ENCODE measurements at places on chromosomes 12 and 14.

DNA sequence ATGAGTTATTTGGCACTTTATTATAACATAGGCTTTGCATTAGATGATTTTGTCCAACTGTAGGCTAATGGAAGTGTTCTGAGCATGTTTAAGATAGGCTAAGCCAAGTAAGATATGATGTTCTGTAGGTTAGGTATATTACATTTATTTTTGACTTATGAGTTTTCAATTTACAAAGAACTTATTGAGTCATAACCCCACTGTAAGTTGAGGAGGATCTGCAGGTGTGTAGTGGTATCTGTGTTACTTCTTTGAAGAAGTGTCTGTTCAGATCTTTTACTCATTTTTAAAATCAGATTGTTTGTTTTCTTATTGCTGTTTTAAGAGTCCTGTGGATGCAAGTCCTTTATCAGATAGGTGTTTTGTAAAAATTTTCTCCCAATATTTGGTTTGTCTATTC, 329.2 kb downstream of the RAD51B start:
- DNase-seq: no peak

- no peak for DNase-seq
These were observed 114.4 kb downstream of the FOXA1 start for GRCh38 chr14:37480446-37481290.

GRCh38 chr14:60346706-60347105, 97.7 kb downstream of the PPM1A start:
- no peak for DNase-seq

- no peak for DNase-seq
These were observed 393 bp downstream of the ORMDL2 start for GRCh38 chr12:55818140-55818728.

GRCh38 chr12:65139389-65139788, 18.3 kb upstream of the WIF1 start:
- no peak for DNase-seq

DNA sequence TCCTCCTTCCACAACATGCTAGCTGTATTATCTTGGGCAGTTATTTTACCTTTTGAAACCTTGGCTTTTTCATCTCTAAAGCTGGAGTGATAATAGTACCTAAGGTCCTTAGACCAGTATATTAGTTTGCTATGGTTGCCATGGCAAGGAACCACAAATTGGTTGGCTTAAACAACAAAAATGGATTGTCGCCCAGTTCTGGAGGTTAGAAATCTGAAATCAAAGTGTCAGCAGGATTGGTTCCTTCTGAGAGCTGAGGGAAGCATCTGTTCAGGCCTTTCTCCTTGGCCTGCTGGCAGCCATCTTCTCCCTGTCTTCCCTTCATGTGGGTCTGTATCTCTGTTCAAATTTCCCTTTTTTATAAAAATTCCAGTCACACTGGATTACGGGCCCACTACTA, 55.5 kb upstream of the SLC35F4 start:
- no peak for DNase-seq

DNA sequence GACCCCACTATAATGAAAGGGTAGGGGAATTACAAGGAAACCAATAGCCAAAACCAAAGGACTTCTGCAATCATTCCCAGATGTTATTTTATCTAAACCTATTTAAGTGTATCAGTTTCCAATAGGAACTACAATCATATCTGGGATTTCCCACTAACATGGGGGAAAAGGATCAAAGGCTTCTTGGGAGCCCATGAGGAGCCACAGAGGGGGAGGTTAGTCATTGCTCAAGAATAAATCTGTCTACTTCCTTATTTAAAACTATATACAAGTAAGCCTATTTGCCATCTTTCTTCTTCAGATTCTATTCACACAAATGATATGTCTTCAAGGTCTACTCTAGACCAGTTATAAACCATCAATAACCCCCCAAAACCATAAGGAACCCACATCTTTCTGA, 33.1 kb downstream of the FGD6 start:
- DNase-seq: no peak

GRCh38 chr12:104697186-104697585, 240.4 kb downstream of the CHST11 start:
- no peak for DNase-seq

DNA sequence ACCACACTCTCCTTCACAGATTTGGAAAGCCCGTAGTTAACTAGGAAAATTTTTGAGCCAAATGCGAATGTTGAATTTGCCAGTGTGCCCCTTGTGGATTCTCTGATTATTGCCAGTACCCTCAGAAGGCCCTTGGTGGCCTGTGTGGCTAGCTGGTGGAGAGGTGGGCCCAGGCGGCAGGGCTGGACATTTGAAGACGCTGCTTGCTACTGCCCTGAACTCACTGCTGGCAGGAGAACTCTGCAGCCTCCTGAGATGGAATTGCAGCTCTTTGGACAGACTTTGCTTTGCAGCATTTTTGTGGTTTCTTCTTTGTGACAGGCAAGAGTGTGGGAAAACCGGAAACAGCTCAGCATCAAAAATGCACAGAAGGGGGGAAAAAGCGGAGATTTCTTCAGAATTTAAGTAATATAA, 97.6 kb downstream of the TGFB3 start:
- DNase-seq: no peak

GRCh38 chr14:85911044-85911443, 381.1 kb downstream of the FLRT2 start:
- DNase-seq: no peak

DNA sequence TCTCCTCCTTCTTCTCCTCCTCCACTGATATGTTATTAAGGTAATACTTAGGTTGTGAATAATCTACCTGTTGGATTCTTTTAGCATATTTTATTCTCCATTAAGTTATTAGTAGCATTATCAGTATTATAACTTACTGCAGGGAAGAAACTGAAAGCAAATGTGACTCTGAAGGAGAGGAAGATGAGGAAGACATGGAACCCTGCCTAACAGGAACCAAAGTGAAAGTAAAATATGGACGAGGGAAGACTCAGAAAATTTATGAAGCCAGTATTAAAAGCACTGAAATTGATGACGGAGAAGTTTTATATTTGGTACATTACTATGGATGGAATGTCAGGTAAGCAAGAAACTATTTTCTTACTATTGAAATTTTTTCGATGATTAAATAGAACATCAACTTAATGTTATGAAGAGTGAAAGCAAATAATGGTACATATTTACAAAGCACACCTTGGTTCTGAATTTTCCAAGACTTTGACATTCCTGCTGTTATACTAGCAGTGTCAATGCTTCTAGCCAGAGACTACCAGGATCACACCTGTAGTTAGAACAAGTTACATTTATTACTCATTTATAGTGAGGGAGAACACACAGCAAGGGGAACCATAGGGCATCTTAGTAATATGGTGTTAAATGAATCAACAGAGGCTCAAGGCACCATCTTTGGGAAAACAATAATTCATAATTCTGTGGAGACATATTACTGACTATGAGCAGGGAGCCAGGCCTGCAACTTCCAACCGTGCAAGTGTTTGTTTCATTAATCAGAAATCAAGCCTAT, 42.0 kb upstream of the TOMM20L start:
- DNase-seq: no peak

DNA sequence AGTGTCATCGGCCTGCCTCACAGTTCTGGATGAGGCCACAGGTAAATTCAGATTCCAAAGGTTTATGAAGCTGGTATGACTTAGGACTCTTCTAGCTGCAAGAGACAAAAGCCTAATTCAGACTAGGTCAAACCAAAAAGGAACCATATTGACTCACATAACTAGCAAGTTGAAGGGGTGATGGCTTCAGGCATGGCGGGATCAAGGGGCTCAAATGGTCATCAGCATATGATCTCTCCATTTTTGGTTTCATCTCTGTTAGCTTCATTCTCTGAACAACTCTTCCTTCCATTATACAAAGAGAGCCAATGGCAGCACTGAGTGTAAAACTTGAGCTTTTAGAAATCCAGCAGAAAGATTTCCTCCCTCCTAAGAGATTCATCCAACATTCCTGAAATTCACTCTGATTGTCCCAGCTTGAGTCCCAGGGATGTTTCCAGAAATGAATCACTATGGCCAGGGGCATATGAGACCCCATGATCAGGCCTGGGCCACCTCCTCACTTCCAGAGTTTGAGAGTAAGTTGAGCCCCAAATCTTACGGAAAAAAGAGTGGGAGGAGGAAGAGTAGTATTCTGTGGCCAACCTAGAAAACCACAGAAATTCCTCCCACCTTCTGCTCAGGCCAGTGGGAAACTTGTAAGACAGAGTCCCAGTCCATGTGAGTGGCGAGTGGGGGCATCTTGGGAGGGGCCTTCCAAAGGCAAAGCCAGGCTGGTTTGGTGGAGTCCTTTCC, 2.0 kb upstream of the MAP1LC3B2 start:
- DNase-seq: no peak

- DNase-seq: no peak
These were observed 9.4 kb upstream of the SMARCD1 start for GRCh38 chr12:50075808-50076170.

DNA sequence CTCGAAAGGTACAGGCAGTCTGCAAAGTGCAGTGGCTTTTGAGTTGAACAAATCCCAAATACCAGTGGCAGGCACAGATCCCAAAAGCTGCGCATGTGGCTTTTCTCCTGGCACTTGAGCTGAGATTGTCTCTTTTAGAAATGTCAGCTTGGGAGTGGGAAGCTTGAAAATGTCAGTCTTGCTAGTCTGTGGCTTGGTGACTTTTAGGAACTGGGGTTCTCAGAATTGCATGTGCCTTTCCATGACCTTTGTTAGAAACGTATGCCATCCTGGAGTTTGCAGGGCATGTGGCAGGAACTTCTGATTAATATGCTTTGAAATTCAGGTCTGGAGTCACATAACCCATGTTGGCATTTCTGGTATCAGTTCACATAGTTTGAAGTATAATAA, 182.1 kb downstream of the CHST11 start:
- DNase-seq: no peak

DNA sequence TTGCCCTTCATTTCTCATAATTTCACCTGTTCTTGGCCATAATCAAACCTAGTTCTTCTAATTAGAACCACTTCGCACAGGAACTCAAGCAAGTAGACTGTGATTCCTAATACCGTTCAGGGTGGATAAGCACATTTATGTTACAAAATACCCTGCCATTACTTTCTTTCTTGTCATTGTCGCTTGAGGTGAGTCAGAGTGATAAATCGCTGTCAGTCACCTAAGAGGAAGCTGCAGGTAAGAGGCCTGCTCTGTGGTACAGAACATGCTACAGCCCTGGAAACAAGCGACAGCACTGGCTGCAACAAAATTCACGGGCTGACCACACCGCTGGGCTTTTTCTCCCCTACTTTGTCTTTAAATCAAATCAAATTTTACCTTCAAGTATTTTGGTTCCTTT, 218.2 kb downstream of the ANO6 start:
- no peak for DNase-seq

All from stimulated activated CD4-positive, alpha-beta T cell treated with anti-CD3 and anti-CD28 coated beads, Interleukin-4, amount 100 ng/mL, for 1 hour (primary cell).